ENCODE measurements at places on chromosomes 7 and 10.

GRCh38 chr10:113057948-113058522, 108.0 kb downstream of the TCF7L2 start:
- no peak for DNase-seq

- DNase-seq, result no peak
Observed at GRCh38 chr10:11173042-11173441, 155.4 kb downstream of the CELF2 start.

- DNase-seq, result no peak
Observed at GRCh38 chr10:128062331-128062880, 63.8 kb downstream of the MKI67 start.

DNA sequence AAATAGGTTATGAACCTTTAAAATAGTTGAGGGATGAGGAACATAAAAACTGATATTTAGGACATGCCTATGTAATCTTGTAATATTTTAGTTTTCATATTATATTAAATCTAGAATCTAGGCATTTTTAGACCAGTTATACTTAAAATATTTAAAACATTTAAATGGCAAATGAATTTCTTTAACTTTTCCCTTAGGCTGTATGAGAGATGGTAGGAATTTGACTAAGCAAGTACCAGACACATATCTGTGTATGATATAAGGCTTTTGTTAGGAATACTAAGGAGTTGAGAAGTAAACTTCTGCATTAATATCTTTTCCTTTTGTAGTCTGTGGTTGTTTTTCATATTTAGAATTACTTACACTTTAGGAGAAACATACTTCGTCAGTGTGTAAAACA, 25.1 kb downstream of the SEPTIN7 start:
- DNase-seq, result no peak

DNA sequence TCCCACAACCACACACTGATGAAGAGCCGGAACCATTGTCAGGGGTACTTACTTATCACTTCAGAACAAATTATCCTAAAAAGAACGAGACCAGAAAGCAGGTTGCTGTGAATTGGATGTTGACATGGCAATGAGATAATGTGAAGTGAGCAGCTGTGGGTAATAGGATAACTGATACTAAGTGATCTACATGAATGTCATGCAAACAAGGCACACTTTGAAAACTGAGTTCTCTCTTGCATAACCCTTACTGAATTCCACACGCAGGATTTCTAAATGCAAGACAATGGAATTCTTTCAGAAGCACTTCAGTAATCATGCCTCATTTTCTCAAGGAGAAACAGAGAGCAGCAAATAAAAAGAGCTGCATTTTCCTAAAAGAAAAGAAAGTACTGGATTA, 242.5 kb upstream of the TMEM229A start:
- no peak for DNase-seq

DNA sequence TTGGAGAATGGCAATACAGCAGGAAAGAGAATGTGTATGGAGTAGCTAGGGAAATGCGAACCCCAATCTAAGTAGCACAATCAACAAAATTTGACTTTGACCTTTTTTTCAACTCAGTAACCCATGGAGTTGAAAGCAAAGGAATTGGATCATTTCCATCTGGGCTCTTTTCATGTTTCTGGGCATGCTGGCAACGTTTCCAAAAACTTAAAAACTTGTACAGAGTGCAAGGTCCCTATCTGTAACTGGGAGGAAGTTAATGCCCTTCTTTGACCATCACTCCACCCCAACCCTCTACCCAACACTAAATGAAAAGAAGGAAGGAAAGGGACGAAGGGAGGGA, 1.3 kb upstream of the HIBADH start:
- DNase-seq, result no peak

DNA sequence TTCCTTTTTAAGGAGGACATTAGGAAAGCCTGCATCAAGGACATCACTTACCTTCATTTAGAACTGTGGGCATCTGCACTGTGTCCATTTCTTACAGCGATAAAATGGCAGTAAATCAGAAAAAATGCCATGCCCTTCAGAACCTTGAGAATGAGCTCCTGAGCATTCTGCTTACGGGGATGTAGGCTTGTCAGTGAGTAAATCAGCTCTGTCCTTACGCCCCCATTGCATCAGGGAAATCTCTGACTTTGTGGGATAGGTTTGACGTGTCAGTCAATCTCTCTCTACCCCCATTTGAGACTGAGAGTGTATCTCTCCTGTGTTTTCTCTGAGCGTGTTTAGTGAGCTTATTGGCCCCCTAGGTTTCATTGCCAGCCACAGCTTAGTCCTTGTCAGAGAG, 837.1 kb downstream of the LRMDA start:
- DNase-seq, result no peak

DNA sequence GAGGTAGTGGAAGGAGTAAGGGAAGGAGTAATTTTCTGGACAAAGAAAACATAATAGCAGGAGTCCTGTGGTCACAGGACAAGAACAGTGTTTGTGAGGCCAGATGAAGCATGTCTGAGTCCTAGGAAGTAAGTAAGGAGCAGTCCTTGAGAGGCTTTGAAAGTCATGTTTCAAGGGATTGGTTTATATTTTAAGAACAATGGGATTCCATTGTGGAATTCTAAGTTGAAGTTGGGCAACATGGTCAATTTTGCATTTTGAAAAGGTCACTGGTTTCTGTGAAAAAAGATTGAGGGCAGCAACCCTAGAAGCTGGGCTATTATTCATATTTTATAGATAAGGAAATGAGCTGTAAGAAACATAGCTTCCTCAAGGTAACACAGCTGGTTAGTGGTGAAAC, 10.8 kb upstream of the SLC25A28 start:
- no peak for DNase-seq

DNA sequence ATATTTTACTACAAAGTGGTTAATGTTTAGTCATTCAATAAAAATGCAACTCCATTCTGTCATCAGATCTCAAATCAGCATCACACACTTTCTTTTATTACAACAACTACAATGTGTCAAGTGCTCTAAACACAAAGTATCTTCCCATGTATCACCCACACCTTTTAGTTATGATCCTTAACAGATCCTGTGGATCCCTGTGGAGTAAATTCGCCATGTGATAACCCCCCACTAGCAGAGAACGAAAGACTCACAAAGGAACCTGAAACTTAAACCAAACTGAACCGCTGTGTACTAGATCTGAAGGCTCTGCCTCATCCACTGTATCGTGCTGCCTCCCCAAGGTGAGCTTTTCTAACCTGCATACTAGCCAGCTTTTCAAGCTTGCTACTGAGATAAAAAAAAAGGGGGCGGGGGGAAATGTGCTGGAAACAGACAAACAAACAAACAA, 1.7 kb downstream of the DPY19L1 start:
- DNase-seq, result no peak

DNA sequence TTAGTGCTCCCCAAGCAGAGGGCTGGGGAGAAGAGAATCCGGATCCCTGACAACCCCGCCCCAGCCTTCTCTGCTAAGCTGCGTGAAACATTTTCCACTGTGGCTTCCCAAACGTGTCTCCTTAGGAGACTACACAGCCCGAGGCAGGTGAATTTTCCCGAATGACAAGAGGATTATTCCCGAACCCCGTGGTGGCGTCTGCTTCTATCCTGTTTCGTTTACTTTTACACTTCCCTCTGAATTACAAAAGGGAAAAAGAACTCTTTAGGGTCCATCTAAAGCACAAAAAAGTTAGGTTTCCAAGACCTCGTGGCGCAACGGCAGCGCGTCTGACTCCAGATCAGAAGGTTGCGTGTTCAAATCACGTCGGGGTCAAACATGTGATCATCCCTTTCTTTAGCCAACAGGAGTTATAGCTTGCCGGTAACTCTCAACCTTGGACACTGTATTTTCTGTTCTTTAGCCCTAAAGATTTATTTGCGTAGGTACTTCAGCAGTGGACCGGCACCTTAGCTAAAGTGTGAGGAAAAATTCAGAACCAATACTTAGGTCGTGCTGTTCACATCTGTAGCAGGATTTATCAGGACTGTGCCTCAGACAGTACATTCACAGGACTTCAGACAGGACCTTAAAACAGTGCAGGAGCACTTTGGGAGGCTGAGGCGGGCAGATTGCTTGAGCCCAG, 3.2 kb upstream of the ZNF789 start:
- DNase-seq, result no peak

DNA sequence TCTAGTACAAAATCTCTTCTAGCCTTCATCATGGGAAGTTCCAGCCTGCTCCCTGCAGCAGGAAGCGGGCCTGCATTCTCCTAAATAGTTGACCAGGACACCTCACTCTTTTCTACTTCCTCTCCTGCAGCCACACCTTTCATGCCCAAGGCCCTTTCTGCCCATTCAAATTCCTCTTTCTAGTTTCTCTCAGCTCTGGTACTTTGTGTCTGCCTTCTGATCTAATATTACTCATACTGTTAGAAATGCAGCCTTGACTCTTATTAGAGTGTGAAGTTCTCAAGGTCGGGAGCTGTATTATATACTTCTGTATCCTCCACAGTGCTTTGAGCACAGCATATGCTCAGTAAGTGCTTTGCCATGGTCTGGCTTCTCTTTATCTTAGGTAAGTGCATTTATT, 103.1 kb downstream of the PRKCQ start:
- DNase-seq, result no peak

GRCh38 chr7:129492391-129492790, 9.9 kb upstream of the SMKR1 start:
- DNase-seq, result no peak

DNA sequence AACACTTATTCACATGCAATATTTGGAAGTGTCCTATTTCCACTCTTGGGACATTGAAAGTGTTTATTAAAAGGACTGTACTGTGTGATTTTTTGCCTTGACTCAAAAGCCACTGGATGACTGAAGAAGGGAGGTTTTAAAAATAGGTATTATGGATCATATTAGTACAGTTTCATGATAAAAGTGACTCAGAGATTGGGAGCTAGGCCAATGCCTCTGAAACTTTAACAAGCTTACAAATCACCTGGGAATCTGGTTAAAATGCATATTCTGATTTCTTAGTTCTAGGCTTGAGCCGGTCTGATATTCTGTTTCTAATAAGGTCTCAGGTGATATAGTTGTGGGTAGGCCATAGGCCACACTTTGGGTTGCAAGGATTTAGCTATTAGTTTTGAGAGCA, 191.2 kb downstream of the PLXDC2 start:
- DNase-seq, result no peak

DNA sequence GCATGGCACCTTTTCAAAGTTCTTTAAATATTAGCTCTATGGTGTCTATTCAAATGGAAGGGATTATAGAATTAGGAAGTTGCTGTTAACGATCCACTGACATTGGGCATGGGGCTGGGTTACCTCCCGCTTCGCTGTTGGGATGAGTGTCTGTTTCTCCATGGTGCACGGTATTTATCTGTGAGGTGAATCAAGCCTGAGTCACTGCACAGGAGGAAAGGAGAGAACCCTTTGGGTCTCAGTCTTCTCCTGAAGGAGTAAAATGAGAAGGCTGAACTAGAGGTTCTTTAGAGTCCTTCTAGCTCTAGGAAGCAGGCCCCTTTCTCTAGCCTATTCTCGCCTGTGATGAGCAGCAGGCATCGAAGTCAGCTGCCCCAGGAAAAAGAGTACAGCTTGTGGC, 7.3 kb downstream of the JCAD start:
- no peak for DNase-seq

GRCh38 chr7:158096582-158096981, 491.0 kb downstream of the PTPRN2 start:
- no peak for DNase-seq

DNA sequence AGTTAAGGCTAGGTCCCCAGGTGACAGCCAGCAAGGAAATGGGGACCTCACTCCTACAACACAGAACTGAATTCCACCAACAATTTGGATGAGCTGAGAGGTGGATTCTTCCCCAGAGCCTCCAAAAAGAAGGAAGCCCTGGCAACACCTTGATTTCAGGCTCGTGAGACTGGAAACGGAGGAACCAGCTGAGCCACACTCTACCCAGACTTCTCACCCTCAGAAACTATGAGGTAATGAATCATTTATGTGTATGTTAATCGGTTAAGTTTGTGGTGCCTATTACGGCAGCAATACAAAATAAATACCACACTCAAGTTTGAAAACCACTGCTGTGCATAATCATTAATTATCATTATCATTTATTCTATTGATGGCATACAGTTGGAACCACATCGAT, 532.4 kb upstream of the ANKRD30A start:
- DNase-seq, result no peak

- no peak for DNase-seq
Observed at GRCh38 chr7:37247861-37248260, 200.8 kb downstream of the ELMO1 start.

DNA sequence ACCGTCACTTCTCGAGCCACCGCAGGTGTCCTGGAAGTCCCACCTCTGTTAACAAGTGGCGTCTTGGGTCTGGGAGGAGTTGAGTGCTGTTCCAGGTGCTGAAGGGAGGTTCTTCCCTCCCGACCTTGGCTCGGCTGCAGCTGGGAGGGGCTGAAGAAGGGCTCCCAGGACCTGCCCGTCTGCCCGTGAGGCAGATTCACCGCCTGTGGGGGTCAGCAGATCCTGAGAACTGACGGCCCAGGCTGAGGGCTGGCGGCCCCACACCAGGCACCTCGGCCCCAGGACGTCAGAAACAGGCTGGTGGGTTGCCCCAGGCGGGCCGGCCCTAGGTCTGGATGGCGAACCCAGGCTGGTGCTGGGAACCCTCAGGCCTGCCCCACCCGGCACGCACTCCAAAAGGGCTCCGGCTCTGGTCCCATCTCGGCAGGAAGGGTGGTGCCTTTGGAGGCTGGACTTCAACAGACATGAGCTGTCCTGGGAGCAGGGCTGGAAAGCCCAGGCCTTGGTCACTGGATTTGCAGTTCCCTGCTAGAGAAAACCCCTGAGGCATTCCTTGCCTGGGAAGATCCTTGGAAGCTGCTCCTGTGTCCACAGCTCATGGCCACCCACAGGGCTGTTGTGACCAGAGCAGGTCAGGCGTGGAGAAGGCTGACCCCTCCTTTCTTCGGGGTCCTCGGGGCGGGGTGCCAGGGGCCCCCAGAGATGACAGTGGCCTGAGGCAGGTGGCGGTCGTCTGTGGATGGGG, 42.6 kb upstream of the CFAP46 start:
- DNase-seq, result no peak

GRCh38 chr7:9680713-9681112, 1247.3 kb downstream of the NXPH1 start:
- no peak for DNase-seq

DNA sequence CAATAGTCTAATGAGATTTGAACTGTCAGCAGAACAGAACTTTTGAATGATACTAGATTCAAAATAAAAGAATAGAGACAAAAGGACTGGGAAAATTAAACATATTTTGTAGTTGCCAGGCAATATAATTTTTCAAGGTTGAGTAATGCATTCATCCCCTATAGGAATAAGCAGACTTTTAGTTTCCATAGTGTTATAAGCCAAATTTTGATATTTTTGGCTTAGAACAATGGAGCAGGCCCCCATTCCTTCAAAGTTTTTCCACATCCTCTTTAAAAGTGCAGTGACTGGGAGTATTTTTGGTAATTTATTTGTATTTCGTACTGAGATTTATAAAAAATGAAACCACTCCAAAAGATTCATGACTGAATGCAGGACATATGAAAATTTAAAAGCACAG, 24.0 kb downstream of the MEOX2 start:
- no peak for DNase-seq
